IPS DF 6.9 (cell line): ENCODE measurements at places on chromosomes 3 and 15.

GRCh38 chr3:37229740-37230139 lies 55.4 kb upstream of the LRRFIP2 start:
- no peak for DNase-seq

GRCh38 chr3:176651622-176652021 lies 545.7 kb downstream of the TBL1XR1 start:
- DNase-seq = no peak

DNA sequence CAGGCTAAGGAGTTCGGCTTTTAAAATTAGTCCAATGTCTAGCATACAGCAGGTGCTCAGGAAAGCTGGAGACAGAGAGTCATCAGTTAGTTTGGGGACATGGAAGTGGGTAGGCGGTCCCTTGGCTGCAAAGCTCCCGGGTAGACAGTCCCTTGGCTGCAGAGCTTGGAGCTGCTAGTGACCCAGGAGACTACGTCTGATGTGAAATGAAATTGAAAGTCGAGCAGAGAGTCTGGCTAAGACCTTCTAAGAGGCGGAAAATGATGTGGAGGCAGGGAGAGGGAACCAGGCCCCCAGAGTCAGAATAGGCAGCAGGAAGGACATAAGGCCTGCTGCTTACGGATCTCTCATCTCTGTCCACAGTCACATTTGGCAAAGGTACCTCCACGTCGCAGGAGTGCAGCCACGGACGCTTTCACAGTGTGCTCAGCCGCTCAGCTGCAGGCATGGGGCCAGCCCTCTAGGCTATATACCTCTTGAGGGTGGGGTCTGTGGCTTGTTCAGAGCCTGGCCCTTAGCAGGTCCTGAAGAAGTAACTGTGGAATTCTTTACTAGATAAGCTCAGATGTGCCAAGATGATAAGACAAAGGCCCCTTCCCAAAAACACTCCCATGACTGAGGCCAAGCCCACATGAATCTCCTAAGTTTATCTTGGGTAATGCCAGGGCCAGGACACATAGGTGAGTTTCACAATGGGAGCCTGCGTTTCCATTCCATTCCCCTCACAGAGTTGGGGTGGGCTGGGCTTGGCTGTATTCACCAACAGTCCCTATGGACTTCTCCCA lies 131.7 kb downstream of the XXYLT1 start:
- no peak for DNase-seq

- no peak for DNase-seq
Measured at GRCh38 chr15:49155834-49156627, 632 bp upstream of the COPS2 start.

DNA sequence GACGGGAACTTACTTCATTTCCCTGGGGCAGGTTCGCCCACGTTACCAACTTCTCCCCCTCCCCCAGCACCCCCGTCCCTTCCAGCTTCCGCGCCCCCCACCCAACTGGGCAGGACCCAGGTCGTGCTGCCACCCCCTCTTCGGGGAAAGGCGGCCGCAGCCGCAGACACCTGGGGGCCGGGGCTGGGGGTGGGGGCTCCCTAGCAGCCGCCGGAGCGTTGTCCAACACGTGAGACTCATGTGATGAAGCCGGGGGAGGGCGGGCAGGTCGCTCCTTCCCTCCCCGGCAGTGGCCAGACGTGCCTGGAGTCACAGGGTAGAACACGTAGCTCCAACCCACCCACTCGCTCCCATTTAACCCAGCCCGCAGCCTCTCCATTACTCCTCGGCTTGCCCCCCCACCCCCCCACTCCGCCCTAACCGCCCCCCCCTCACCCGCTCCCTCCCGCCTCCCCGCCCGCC lies 240 bp upstream of the BHLHE40 start:
- DNase-seq = no peak

DNA sequence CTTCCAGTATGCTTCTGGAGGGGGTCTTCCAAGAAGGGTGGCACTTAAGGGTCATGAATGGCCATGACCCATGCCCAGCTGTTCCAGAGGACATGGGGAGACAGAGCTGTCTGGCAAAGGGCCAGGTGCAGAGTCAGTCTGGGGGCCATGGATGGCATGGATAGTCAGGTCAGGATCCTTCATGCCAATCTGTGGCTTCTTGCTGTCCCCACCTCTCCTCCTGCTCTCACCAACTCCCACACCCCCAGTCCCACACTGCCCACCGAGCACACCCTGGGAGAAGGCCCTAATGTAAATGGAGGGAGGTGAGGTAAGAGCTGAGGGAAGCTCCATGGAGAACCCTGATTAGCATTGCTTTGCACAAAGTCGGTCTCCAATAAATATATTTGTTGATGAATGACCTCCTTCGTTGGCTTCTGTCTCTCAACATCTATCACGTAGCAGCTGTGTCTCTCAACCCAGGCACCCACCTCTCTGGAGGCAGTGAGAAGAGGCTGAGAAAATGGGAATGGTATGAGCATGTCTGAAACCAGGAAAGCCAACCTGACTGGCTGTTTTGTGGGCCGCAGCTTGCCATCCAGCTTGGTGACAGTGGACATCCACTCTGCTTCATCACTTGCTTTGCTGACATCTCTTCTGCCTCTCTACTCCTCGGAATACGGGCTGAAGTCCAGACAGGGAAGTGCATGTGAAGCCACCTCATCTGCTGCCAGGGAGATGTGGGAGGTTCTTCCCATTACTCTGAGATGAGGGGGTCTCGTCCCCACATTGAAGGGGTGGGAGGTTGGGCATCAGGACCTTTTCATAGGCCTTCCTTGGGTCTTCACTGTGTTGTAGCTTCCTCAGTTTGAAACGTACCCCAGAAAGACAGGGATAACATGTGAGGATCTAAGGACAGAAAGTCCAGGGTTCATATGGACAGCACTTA lies 37.7 kb upstream of the RAB6B start:
- DNase-seq = no peak

GRCh38 chr3:9903238-9903624 lies 583 bp downstream of the IL17RE start:
- no peak for DNase-seq

DNA sequence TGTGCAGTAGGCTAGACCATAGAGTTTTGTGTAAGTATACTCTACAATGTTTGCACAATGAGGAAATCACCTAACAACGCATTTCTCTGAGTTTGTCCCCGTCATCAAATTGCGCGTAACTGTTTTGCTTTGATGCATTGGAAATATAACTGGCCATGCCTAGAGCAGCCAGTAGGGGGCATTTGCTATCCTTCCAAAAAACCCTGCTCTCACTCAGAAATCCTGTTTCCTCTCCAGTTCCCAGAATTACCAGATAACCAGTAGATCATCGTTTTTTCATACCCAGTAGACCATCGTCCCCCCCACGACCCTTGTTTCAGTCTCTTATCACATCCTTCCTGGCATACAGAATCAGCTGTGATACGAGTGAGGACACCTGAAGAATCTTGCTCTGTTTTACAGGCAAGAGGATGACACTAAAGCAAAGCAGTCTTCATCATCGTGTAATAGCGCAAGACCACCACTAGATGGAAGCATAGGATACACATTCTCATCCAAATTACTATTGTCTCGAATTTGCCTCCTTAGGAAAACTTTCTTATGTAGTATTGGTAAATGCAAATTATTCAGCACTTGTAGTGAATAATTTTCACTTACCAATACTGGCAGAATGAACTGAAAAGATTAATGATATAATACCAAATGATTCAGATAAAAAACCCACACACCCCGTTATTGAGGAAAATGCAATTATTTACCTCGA lies 4.4 kb upstream of the GABRR3 start:
- DNase-seq = peak; percentile 86

GRCh38 chr15:57690341-57690966 lies 16.1 kb upstream of the POLR2M start:
- no peak for DNase-seq

GRCh38 chr3:60983906-60984305 lies 267.3 kb downstream of the FHIT start:
- no peak for DNase-seq

- no peak for DNase-seq
Measured at GRCh38 chr3:46463120-46463867, 1.4 kb downstream of the LTF start.

DNA sequence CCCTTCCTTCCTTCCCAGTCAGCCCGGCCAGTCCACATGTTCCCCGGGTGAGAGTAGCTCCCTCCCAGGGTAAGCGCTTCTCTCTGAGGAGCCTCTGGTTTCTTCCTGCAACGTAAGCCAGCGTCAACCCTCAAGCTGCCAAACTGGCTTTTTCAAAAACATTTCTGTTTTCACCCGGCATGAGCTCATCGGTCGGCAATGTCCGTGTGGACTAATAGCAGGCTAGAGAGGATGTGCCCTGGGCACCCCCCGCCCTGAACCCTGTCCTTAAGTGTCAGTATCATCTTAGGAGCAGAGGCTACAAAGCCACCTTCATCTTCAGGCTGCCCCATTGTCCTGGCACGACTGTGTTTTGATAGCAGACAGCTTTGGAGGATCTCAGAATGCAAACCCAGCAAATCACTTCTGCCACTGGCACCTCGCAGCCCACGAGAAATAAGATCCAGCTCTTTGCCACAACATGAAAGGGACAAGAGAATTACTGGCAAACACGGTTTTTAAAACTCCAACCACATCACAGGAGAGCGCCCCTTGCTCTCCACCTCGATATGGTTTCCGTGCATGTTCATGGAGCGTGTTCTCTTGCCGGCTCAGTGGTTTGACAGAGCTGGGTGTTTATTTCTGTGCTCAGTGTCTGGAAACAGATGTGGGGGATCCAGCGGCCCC lies 9.9 kb downstream of the ALDH1A3 start:
- DNase-seq = no peak

- no peak for DNase-seq
Measured at GRCh38 chr3:52232279-52233107, 6.5 kb downstream of the TWF2 start.

DNA sequence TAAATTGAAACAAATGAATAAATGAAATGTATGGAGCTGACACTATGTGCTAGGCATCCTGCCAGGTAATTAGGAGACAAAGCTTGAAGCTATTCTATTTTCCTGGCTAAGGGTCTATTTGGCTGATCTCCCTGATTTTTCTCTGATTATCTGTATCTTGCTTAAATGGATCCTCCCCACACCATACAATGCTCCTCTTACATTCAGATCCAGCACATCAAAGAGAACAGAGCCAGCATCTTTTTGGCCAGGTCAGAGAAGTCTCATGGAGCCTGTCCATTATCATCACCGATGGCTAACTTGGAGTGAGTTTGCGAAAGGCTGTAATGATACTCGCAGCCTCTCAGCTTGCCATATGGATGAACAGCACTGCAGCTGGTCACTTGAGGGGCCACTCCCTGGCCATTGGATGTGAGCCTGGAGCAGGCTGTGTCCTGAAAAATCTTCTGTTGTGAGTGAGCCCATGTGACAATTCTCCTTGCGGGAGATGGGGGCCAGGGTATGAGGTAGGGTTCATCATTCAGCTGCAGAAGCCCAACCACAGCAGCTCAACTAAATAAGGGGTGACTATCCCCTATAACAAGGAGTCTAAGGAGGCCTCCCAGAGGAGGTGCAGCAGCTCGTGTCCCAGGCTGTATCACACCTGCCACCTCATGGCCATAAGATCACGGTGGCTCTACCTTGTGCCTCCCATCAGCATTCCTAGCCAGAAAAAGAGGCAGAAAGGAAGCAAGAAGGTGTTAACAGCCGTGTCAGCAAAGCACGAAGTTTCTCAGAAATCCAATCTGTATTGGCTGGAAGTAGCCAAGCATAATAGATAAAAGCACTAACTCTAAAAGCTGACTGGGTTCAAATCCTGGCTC lies 69.3 kb upstream of the ST8SIA2 start:
- no peak for DNase-seq

GRCh38 chr3:146037697-146038096 lies 123.3 kb downstream of the PLOD2 start:
- DNase-seq = no peak

- DNase-seq = no peak
Measured at GRCh38 chr3:122353215-122353614, 28.2 kb downstream of the CSTA start.

- DNase-seq = no peak
Measured at GRCh38 chr3:42213417-42213816, 52.6 kb downstream of the CCK start.

DNA sequence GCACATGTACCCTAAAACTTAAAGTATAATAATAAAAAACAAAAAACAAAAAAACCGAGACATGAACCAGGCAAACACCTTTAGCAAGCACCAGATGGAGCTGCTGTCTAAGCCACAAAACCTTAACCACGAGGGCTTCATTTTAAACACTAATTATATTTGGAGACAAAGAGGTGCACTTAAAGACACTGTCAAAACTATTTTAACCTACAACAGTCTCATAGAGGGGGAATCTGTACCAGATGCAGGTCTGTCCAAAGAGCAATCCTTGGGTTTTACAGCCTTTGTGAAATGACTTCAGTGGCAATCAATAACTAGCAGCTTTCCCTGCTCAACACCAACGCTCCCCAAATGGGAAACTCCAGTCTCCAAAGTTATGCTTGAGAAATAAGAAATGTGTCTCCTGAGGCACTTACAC lies 115.7 kb upstream of the TSPAN3 start:
- DNase-seq = peak; percentile 22

DNA sequence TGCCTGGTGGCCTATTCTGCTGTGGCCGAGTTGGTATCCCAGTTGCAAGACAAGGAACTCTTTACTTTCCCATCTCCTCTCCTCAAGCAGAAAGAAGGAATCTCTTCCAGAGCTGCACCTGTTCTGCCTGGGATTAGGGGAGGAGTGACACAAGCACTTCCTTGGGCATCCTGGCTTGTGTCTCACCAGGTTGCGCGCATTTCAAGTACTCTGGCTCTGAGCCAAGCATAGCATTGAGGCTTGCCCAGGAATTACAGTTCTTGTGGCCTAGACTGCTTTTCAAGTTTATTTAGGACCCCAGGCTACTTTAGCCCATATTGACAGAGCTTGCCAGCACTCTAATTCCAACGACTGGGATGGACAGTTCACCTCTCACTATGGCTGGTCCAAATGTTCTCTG lies 150.5 kb downstream of the RSRC1 start:
- no peak for DNase-seq

DNA sequence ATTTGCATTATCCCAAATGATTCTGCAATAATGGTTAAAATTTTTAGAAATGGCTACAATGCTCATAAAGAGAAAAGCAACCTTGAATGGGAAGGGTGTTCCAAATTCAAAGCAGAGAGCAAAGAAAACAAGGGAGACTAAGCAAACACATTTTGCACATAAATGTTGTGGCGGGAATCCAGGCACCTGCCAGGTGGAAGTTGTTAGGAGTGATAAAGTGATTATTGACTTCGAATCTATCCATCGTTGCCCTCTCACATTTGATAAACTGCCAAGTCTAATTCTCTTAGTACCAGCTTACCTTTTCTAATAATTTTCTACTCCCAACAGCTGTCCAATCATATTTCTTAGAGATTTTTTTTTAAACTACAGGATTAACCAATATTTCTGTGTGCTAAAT lies 244.5 kb downstream of the CACNA2D3 start:
- DNase-seq = no peak
